Immature natural killer cell (primary cell): ENCODE measurements at places on chromosomes 6 and 20. TPM values are rescaled to one million over a fixed set of nuclear protein-coding genes. Genes with fewer than 3 reads are reported as not detected.

DNA sequence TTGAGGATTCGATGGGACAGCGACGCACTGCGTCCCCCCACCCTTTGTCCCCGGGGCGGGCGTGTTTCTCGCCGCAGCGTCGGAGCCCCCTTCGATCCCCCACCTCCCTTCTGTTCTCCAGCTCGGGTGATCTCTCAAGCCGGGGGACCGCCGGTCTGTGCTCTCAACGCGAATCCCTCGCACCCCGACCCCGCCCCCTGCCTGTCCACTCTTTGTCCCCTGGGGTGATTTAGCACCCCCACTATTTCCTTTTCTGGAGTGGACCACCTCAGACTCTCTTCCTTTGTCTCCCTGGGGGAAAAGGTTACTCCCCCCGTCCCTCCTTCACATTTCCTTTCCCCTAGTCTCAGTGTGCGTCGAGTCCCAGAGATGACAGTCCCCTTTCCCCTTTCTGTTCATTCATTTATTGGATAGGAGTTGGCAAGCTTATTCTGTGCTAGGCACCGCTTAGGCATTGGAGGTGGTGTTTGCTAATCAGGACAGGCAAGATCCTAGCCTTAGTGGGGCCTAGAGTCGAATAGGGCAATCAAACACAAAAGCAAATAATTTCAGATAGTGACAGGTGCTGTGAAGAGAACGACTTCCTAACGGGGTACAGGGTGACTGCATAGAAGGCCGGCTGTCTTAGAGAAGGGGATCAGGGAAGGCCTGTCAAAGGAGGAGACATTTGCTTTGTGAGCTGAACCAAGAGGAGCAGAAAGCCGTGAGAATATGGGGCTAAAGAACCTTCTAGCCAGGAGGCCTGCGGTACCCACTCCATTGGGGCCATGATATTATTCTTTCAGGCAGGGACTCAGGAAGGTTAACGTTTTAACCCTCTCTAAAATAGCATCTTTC lies 741 bp downstream of the PTPN1 start:
- no peak for DNase-seq

DNA sequence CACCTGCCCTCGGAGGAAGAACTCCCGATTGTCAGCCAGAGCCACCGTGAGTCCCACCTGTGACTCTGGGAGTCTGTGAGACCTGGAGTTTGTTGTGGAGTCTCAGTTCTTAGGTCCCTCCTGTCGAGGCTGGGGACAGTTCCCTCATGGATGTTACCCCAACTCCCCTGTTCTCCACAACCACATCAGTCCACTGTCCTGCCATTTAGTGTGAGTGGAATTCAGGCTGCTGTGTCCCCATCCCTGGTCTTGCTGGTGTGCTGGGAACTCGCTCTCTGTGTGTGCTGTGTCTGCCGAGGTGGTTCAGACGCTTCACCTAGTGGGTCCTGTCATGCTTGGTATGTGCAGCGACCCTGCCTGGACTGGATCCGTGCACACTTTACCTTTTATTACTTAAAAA lies 163.2 kb downstream of the DTNBP1 start:
- no peak for DNase-seq

DNA sequence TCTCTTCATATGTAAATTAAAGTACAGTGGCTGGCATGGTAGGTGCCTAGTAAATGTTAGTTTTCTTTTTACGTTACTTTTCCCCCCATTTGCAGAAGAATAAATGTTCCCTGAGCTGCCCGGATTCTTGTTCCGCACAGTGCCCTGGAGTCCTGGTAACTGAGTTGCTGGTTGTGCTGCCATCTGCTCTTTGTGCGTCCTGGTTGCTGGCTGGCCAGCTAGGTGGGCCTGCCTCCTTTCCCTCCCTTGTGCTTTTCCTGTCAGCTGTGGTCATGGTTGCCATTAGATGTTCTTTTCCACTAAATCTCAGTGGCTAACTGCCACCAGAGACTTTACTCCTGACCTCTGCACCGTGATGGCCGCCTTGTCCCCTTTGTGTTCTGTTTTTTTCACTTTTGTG lies 28.6 kb downstream of the CEP43 start:
- DNase-seq, result no peak

GRCh38 chr20:37845241-37845681 lies 57.7 kb upstream of the VSTM2L start:
- DNase-seq, result no peak

DNA sequence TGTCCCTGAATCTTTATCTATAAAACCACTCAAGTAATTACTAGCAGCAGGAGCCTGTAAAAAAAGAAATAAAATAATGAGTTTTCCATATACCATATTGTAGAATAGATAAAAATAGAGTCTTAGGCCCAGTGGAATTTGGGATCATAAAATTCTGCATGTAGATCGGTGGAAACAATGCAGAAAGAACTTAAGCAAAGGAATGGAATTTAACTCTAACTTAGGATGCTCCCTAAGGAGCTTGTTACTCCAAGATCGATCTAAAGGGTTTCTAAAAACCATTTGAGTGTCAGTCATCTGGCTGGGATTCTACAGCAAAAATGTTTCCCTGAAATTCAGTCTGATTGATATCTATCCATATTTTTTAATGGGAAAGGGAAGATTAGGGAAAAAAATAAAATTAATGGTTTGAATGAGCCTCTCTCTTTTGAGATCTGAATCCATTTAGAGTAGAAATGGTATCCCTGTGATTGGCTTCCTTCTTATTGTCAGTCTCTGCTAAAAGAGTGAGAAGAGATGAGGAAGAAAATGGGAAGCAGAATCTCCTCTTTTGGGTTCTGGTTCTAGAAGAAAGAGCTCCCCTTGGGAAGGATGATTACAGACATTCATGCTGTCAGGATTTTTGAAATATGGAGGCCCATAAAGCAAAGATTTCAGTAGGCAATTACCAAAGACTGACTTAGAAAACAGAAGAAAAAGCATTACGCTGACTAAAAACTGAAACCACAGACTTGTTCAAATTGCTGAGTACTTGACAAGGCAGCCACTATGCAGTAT lies 564.3 kb upstream of the MARCKS start:
- no peak for DNase-seq

DNA sequence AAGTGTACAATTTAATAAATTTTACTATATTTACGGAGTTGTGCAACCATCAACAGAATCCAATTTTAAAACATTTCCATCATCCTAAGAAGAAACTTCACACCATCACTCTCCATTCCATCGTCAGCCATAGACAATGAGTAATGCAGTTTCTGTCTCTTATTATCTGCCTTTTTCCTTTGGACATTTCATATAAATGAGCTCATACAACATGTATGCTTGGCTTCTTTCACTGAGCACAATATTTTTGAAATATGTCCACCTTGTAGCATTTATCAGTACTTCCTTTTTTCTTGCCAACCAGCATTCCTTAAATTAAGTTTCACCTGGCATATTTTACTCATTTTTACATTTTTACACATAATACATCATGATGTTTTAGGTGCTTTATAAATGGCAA lies 22.7 kb upstream of the HIVEP1 start:
- no peak for DNase-seq

- no peak for DNase-seq
Observed at GRCh38 chr6:609905-610304, 47.0 kb downstream of the HUS1B start.

Gene TMC2
- polyA plus RNA-seq, result not detected

Gene MAVS
- polyA plus RNA-seq, result 1.8 TPM

Gene HLA-DPB1
- polyA plus RNA-seq, result 296 TPM

Gene CNR1
- polyA plus RNA-seq, result not detected

DNA sequence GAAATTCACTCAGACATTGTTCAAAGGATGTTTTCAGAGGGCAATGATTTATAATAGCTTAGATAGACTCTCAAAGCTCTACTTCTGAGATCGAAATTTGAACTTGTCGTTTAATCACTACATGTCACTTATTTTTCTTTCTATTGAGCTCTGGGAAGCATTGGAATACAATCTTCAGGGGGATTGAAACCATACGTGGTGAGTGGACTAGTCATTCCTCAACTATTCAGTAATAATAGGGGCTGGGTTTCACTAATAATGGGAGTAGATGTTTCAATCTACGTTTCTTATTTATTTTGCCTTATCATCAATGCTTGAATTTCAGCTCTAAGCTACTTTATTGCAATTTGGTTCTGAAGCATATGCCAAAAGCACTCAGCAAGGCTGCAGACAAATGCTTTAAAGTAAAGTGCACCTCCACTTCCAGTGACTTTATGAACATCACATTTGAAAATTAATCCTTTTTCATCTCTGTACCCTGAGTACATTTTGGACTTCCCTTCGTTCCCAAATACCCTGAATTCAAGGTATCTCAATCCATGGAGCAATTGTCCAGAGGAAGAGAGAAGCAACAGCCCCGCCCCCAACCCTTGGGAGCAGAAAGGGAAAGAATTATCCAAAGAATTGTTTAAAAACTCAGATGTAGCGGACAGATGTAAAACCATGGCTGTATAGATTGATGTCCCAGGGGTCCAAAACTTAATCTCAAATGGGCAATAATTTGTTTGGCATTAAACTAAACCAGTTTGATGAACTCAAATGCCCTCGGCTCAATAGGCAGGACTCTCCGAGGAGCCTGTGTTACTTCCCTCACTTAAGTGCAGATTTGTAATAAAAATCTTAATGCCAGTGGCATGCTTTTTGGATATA lies 68.1 kb downstream of the HFE start:
- no peak for DNase-seq

- DNase-seq, result no peak
Observed at GRCh38 chr6:121726596-121726995, 291.1 kb downstream of the GJA1 start.

- no peak for DNase-seq
Observed at GRCh38 chr20:62835931-62836861, 19.3 kb downstream of the COL9A3 start.

GRCh38 chr20:58890518-58891085 lies 38.1 kb downstream of the GNAS start:
- peak; percentile 71 for DNase-seq

- no peak for DNase-seq
Observed at GRCh38 chr6:73308712-73309534, 45.2 kb downstream of the DPPA5 start.

GRCh38 chr6:164531736-164532135 lies 777.7 kb downstream of the C6orf118 start:
- no peak for DNase-seq

Gene PCNA
- 63.3 TPM for polyA plus RNA-seq

GRCh38 chr20:21270806-21271205 lies 32.3 kb upstream of the XRN2 start:
- DNase-seq, result no peak

Gene RAMACL
- polyA plus RNA-seq, result 0.38 TPM

GRCh38 chr6:106381881-106382280 lies 21.4 kb downstream of the CRYBG1 start:
- no peak for DNase-seq

GRCh38 chr20:20802328-20802727 lies 89.9 kb upstream of the RALGAPA2 start:
- no peak for DNase-seq

- no peak for DNase-seq
Observed at GRCh38 chr6:168884646-168885086, 369.0 kb downstream of the THBS2 start.

Gene MAD2L1BP
- 23.7 TPM for polyA plus RNA-seq

Gene STX11
- 42.6 TPM for polyA plus RNA-seq

GRCh38 chr20:57351042-57351783 lies at the start of gene RAE1:
Gene RAE1, plus strand, starts transcription at chr20:57351255. Its CDS starts 2,784 bp downstream, at chr20:57354039.
- DNase-seq, result peak; percentile 90

GRCh38 chr6:6005051-6006005 lies 1.4 kb downstream of the NRN1 start:
- DNase-seq, result no peak

GRCh38 chr20:23139524-23139923 lies 53.4 kb upstream of the CD93 start:
- no peak for DNase-seq

DNA sequence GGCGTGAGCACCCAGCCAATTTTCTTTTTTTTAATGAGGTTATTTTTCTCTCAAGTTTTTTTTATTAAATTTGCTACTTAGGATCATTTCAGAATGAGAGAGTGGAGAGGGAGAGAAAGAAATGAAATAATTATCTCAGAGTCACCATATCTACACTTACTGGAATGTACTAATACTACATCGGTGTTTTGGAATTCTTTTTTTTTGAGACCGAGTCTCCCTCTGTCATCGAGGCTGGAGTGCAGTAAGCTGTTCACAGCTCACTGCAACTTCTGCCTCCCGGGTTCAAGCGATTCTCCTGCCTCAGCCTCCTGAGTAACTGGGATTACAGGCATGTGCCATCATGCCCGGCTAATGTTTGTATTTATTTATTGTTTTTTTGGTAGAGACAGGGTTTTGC lies 27.8 kb downstream of the ANKRD6 start:
- no peak for DNase-seq

DNA sequence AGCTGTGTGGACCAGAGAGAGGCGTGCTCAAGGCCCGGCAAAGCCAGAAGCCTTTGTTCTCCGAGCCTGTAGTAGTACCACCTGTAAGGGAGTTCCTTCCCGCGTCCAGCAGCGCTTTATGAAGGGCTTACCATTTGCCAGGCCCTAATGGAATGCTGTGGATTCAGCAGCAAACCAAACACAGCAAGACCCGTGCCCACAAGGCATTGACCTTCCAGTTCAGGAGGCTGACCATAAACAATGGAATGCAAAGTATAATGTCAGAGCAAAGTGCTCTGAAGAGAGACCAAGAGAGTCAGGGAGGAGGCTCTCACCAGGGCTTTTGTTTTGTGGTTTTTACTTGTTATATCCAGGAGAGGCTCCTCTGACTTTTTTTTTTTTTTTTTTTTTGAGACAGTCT lies 209.8 kb downstream of the ZMYND8 start:
- no peak for DNase-seq

- no peak for DNase-seq
Observed at GRCh38 chr6:119273272-119274196, 76.0 kb downstream of the MAN1A1 start.

DNA sequence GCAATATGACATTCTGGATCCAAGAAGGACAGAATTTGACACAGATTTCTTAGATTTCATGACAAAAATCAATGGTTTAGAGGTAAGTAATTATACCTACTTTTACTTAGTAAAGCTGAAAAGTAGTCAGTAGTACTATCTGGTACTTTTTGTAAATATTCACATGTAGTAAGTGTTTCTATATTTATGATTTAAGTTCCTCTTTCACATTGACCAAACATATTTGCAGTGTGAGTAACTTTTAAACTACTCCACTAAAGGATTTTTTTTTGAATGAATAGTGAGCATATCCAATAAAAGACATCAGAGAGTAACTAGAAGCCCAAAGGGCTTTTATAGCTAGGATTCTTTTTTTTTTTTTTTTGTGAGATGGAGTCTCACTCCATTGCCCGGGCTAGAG lies 60.8 kb downstream of the DNAH8 start:
- DNase-seq, result no peak

GRCh38 chr6:3159805-3160781 lies 2.7 kb upstream of the TUBB2A start:
- peak; percentile 39 for DNase-seq

Gene SLC25A27
- polyA plus RNA-seq, result not detected

DNA sequence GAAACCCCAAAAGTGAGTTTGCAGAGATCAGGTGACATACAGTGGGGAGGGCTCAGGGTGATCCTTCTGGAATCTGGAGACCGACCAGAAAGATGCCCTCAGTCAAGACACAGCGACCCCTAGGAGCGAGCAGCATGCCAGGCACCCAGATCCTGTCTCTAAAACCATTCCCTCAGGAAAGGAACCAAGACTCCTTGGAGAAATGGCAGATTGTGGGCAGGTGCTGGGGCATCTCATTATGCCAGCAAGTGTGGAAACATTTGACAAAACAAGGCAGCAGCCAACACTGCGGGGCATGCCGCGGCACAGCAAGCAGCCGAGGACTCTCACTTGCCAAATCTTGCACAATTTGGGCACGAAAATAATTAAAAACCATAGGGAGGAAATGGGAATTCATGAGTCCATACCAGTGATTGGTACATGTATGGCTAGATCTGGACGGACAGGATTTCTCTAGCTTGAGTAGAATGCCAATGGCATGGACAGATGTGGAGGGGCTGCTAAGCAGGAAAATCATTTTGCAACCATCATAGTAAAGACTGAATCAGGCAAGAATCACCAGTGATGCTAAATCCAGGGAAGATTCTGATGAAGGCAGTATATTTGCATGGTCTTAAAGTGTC lies 76.9 kb downstream of the GINS1 start:
- DNase-seq, result no peak
